Peyer's patch (tissue), 4 donors: ENCODE measurements at places on chromosomes 3 and 15.

- no peak for DNase-seq
Measured at GRCh38 chr3:75101329-75102147, 487.1 kb upstream of the CNTN3 start.

DNA sequence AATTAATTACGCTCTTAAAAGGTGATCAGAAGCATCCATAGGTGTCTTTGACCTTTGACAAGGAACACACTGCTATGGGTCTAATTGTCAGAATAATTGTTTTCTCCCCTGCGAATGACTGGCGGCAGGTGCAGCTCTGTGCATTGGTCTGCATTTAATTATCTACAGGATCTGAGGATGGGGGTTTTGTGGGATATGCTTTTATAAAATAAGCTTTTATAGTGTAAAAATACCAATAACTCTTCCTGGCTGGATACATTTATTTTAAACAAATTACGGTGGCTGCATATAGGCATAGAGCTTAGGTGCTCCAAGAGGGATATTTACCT lies 201.6 kb upstream of the RGMA start:
- DNase-seq = no peak

DNA sequence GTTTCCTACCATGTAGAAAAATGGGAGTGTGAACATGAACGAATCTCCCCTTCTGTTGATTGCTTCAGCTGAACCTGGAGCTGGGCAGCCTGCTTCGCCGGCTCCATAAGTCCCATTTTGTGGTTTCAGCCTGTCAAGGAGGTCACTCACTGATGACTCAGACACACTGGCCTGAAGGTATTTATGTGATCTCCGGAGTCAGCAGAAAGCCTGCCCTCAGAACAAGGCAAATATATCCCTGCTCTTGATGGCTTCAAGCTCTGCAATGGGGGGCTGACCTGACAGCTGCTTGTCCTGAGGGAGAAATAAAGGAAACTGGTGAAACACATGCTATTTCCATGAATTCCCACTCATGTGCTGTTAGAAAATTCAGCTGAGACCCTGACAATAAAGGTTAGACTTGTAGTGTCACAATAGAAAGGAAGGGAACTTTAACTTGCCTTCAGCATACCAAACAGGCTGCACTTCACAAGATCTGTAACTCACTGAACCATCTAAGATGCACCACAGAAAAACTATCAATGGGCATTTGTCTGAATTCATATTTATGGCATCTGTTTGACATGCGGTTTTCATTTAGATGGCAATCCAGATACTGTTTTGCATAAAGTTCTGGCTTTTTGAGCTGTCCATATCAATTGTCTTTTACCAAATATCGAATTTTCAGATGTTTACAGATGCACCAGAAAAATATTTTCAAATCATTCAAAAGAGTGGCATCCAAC lies 282.0 kb upstream of the VEPH1 start:
- no peak for DNase-seq

DNA sequence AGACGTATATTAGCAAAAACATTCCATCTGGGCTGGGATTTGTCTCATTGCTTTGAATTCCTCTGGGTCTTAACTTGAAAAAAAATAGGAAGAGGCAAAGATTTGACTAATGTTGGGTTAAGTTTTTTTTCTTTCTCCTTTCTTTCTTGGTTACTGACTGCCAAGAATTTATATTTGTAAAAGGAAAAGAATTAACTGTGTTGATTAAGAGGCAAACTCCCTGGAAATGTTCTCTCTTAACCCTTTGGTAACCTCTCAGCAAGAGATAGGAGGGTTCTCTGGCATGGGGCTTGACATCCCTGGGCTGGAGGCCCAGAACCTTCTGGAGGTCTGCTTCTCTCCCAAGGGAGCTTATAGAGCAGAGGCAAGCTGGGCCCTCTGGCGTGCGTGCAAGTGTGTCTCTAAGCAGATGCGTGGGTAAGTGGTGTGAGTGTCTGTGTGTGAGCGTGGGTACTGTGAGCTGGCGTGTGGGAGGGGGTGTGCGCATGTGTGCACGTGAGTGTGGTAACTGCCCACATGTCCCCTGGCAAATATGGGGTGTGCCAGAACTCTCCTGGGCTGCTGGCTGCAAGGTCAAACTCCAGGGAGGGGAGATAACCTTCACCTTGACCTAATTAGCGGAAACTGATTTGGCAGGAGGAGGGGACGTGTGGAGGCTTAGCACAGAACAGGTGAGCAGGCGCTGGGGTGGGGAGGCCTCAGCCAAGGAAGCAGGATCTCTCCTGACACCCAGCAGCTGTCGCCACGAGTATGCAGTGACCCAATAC lies 49.4 kb upstream of the MAGEF1 start:
- no peak for DNase-seq

GRCh38 chr3:102346897-102347296 lies 87.9 kb upstream of the ZPLD1 start:
- no peak for DNase-seq

DNA sequence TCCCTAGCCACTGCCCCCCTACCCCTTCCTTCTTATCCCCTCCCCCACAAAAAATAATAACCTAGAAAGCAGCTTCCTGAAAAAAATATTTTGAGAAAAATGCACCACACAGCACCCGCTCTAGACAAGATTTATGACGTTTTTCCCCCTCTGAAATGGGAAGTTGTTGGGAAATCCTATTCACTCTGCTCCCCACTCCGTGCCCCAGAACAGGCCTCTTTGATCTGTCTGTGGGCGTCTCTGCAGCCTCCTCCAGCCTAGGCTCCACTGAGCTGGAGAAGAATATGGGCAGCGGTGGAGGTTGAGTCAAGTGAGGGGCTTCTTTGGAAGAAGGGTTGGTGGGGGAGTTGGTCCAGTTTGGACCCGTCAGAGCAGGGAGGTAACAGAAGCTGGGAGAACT lies 28.5 kb upstream of the POLG start:
- DNase-seq = no peak

DNA sequence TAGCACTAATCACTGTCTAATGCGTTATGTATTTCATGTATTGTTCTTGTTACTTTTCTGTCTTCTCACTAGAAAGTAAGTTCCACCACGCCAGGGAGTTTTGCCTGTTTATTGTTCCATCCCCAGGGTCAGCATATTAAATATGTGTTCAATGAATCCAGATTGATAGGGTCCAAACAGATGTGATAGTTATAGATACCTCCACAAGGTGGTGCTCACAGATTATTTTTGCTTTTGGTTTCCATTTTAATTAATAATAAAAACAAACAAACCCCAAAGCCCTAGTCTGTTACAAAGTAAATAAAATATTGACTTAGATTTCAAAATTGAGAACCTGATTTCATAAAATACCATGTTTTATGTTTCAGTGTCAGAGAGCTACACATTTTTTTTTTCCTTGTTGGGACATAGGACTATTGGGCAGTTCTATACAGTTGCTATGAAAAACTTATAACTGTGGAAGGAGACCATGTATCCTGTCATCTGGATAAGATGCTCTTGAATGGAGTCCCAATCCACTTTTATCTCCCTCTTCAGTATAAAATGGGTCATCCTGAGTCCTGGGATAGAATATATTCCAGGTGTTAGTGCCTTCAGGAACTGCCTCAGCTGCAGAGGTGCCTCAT lies 12.4 kb downstream of the OTOL1 start:
- no peak for DNase-seq
